IMR-90 (cell line): ENCODE measurements at places on chromosomes 13 and 19. TPM values are rescaled to one million over a fixed set of nuclear protein-coding genes. Genes with fewer than 3 reads are reported as not detected.

- no peak for DNase-seq
Measured at GRCh38 chr13:79530270-79530669, 49.3 kb downstream of the NDFIP2 start.

DNA sequence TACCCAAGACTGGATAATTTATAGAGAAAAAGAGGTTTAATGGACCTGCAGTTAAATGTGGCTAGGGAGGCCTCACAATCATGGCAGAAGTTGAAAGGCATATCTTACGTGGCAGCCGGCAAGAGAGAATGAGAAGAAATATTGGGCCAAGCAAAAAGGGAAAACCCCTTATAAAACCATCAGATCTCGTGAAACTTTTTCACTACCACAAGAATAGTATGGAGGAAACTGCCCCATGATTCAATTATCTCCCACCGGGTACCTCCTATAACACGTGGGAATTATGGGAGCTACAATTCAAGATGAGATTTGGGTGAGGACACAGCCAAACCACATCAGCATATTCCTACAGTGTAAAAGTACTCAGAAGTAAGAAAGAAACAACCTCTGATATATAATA is 4.7 kb upstream of the KBTBD7 start:
- no peak for DNase-seq

- no peak for DNase-seq
Measured at GRCh38 chr19:50893047-50893736, 18.0 kb downstream of the KLK4 start.

DNA sequence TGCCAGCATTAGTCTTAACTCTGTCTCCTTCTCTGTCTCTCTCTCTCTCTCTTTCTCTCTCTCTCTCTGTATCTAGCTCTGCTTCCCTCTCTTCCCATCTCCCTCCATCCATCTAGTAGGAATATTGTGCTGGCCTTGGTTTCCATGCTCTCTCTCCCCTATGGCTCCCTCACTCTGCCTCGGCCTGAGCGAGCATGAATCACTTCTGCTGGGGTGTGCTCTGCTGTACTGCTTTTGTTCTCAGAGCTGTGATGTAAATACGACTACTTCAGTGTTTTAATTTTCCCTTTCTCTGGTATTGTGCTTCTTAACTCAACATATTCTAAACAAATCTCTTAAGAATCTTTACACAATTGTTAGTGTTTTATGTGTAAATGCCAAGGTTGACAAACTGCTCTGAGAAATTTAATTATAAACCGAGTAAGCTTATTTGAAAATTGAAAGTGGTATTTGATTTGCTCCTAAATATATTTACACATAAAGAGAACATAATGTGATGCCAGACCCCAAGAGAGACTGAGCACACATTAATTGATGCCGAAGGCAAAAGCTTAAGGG is 211.5 kb upstream of the KL start:
- DNase-seq = peak; percentile 51

DNA sequence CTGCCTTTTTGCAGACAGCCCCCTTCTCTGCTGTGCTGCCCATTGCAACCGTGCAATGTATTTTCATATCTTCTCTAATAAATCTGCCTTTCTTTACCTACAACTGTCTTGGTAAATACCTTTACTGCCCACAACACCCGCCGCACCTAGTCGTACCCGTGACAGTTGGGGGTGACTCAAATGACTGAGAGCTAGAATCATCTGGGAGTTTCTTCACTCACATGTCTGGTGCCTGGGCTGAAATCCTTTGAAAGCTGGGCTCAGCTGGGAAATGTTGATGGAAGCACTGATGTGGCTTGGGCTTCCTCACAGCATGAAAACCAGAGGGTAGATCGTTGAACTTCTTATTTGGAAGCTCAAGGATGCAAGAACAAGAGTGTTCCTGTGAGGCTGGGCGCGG is 2.8 kb upstream of the PNMA8A start:
- no peak for DNase-seq

The RAB20 gene
- polyA plus RNA-seq = 4.7 and 5.1 TPM in 2 replicates

- no peak for DNase-seq
Measured at GRCh38 chr19:46493236-46494145, 2.2 kb downstream of the PNMA8B start.
